ENCODE measurements at places on chromosomes 7 and 10. TPM values are rescaled to one million over a fixed set of nuclear protein-coding genes. Genes with fewer than 3 reads are reported as not detected.

The VSTM4 gene
- total RNA-seq = 0.26 TPM

The PI4K2A gene
- total RNA-seq = 19.3 TPM

The PKD1L1 gene
- 2.1 TPM for total RNA-seq

The SLC29A4 gene
- total RNA-seq = 2.7 TPM

The TACC2 gene
- 6.1 TPM for total RNA-seq

The GNAI1 gene
- 10.0 TPM for total RNA-seq

The HABP2 gene
- total RNA-seq = not detected

The IFIT2 gene
- 2.2 TPM for total RNA-seq

The GAD2 gene
- total RNA-seq = not detected

The GPR26 gene
- total RNA-seq = not detected
